B cell (primary cell): ENCODE measurements at places on chromosomes 2 and 18.

GRCh38 chr2:172429301-172429968 is 2.0 kb downstream of the ITGA6 start:
- no peak for DNase-seq

- DNase-seq = no peak
Observed at GRCh38 chr2:85635011-85635410, 19.0 kb downstream of the USP39 start.

GRCh38 chr2:56770490-56770889 is 586.7 kb downstream of the CCDC85A start:
- no peak for DNase-seq

- DNase-seq = no peak
Observed at GRCh38 chr2:119255760-119256581, 32.3 kb downstream of the STEAP3 start.

DNA sequence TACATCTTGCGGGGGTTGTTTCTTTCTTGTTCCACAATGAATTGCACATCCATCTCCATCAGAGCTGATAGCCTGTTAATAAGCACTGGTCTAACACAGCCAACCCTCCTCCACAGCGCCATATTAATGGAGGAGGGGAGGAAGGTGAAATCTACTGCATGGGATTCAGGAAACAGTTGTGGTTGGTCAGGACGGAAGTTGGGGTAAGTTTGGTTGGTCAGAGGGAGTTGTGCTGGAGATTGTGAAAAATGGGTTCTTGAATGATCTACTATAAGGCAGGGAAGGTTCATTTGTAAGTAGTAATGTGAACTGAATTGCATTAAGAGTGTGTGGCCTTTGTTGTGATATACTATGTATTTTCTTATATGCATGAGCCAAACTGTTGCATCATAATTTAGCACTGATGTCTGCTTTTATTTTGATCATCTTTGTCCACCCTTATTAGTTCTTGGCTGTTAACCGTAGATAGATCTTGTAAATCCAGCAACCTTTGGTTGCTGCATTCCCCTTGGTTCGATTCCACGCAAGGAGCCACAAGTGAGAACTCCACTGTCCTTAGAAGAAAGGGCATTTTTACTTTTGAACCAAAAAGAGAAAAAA is 150.6 kb upstream of the MAPRE2 start:
- no peak for DNase-seq

DNA sequence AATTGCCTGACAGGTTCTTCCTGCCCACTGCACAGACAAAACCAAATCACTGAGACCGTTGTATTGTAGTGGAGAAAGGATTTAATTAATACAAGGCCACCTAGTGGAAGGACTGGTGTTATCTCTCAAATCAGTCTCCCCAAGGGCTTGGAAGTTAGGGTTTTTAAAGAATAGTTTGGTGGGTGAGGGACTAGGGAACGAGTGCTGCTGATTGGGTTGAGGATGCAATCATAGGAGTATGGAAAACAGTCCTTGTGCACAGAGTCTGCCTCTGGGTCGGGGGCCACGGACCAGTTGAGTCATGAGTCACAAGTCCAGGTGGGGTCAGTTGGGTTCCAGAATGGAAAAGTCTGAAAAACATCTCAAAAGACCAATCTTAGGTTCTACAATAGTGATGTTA is 89.1 kb downstream of the B3GNT2 start:
- no peak for DNase-seq
